ENCODE measurements at places on chromosomes 3 and 15. TPM values are rescaled to one million over a fixed set of nuclear protein-coding genes. Genes with fewer than 3 reads are reported as not detected.

GRCh38 chr3:59320080-59320479 lies 270.3 kb upstream of the CFAP20DC start:
- no peak for DNase-seq

ADGRG7 gene
- not detected for total RNA-seq

HHLA2 gene
- total RNA-seq: not detected

- DNase-seq: no peak
Measured at GRCh38 chr3:9793161-9793781, 389 bp downstream of the ARPC4 start.

DNA sequence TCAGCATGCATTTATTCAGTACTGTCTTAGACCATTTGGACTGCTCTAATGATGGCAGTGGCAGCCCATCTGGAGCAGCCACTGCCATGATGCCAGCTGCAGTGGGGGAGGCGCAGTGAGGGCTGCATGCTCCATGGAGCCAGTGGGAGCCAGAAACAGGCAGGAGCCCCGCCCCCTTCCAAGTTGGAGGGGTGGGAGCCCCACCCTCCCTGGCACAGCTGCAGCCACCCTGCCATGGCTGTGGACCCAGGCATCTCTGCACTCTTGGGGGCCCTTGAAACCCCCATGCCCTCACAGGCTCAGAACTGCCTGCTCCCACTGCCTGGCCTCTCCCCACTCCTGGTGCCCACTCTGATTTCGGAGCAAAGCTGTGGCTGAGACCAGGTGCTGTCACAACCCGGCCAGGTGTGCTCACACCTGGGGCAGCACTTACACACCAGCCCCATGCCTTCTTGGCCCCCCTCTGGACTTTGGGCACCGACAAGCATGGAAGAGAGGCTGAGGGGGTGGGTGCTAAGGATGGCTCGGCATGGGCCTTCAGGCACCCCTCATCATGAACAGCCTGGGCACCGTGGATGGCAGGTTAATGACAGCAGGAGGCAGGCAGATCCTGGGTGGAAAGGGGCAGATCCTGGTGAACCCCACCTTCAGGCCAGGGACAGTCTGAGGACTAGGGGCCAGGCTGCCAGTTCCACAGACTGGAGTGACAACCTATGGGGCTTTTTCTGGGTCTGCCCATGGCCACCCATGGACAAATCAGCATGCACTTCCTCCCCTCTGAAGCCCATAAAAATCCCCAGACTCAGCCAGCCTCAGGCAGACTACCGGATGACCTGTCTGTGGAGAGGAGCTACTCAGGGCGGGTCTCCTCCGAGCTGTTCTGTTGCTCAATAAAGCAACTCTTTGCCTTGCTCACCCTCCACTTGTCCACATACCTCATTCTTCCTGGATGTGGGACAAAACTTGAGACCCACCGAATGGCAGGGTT lies 18.3 kb downstream of the TBC1D21 start:
- DNase-seq: peak; percentile 66

- no peak for DNase-seq
Measured at GRCh38 chr3:57743496-57743895, 12.6 kb upstream of the SLMAP start.

DNA sequence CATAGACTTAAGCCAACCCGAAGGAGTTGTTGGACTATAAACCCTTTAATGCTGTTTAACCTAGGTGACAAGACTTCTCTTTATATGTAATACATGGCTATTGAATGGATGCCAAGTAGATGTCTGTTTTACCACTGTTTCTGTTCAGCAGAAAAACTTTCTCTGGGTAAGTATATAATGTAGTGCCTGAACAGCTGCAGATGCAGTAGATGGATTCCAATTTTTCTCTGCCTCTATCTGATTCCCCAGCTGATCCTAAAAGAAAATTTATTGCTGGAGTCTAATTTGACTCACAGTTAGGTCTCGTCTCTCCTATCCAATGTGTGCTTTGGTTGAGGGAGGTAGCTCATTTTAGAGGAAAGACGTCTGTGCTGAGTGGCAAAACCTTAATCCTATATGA lies 256.5 kb upstream of the CBLB start:
- no peak for DNase-seq

- DNase-seq: peak; percentile 76
Measured at GRCh38 chr3:120855665-120856437, 52.2 kb upstream of the STXBP5L start.

SERPINI2 gene
- not detected for total RNA-seq

RBP2 gene
- total RNA-seq: not detected

GRCh38 chr3:58824285-58824684 lies 157.7 kb upstream of the FAM3D start:
- no peak for DNase-seq

DGKG gene
- 18.2 TPM for total RNA-seq

DNA sequence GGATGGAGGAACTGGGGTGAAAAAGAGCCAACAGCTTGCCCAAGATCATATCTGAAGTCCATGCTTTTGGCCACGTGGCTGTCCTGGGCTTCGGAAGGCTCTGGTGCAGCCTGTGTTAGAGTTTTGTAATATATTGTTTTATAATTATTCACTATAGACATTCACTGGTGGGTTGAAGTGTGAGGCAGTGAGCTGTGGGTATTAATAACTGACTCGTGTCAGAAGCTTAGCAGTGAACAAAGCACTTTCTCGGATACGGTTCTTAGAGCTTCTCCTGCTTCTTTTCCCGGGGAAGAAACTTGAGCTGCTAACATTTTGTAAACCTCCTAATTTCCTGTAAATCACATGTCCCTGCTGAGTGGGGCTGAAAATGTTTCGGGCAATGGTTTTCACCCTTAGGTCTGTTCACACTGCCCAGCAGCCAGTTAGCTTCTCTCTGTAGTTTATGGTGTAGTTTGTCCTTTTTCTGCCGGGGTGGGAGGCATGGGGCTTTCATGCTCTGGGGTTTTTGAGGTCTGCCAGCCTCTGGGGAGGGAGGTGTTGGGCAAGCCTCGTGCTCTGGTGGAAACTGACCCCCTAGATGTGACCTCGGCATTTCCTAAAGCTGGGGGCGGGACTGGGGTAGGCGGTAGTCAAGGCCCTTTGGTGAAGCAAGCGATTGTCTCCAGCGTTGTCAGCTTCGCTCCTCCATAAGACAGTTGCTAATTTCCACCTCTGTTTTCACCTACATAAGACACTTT lies 1.7 kb downstream of the MRAS start:
- DNase-seq: peak; percentile 77
